ENCODE measurements at places on chromosomes 6 and 20.

DNA sequence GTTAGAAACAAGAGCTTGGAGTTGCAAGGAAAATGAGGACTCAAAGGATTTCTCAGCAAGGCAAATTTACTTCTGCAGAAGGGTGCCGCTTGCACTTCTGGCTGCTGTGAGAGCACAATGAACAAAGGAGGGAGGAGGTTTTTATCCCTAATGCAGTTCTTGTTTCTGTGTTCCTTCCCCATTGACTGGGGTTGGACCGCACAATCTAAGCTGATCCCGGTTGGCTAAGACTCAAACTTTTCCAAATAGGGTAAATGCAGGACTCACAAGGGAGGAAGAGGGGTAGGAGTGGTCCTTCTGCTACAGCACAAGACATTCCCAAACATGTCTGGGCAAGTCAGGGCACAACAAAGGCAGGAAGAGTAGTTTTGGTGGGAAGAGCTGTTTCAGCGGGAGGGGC, 249.6 kb upstream of the MOCS1 start:
- no peak for DNase-seq

- DNase-seq, result no peak
These were observed 8.9 kb downstream of the REV3L start for GRCh38 chr6:111474106-111474505.

GRCh38 chr6:166251655-166252054, 56.5 kb downstream of the PRR18 start:
- DNase-seq, result no peak

DNA sequence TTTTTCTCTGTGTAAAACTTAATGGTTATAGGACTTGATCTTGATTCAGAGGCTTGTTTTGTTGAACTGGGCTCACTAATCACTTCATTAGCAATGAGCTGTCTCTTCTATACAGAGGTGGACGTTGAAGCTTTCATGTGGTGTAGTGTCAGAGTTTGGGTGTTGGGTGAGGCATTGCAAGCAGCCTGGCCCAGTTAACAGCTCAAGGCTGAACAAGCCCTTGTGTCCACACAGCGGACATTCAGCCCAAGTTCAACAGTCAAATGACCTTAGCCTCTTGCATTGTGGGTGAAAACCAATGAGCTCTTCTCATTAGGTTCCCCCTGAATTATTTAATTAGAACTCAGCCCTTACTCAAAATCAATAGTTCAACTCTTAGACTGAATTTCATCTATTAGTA, 12.5 kb downstream of the COL10A1 start:
- DNase-seq, result no peak

- no peak for DNase-seq
These were observed 55.9 kb upstream of the ID4 start for GRCh38 chr6:19781269-19781668.

GRCh38 chr6:110090876-110091275, 88.6 kb downstream of the WASF1 start:
- no peak for DNase-seq

GRCh38 chr6:144262470-144263369, 22.4 kb upstream of the UTRN start:
- no peak for DNase-seq

- DNase-seq, result no peak
These were observed 9.8 kb downstream of the PRRC2A start for GRCh38 chr6:31630177-31630934.

DNA sequence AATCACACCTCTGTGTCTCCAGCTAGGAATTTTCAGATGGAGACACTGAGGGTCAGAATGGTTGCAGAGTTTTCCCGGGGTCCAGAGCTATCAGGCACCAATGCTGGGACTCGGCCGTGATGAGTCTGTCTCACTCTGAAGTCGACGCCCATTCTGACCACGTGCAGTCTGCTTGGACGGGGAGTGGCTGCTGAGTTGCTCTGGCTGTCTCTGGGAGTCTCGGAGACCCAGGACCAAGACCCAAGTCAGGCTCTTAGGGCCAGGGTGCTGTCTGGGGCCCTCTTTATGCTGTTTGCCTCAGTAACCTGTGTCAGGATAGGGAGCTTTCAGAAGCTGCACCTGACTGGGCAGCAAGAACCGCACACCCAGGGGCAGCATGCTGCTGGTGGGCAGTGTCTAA, 4.6 kb downstream of the IP6K3 start:
- no peak for DNase-seq

Data from stimulated activated CD8-positive, alpha-beta memory T cell treated with anti-CD3 and anti-CD28 coated beads, Interleukin-15, amount 100 ng/mL, for 4 hours (primary cell).